Foreskin keratinocyte (primary cell): ENCODE measurements at places on chromosomes 1 and 21.

DNA sequence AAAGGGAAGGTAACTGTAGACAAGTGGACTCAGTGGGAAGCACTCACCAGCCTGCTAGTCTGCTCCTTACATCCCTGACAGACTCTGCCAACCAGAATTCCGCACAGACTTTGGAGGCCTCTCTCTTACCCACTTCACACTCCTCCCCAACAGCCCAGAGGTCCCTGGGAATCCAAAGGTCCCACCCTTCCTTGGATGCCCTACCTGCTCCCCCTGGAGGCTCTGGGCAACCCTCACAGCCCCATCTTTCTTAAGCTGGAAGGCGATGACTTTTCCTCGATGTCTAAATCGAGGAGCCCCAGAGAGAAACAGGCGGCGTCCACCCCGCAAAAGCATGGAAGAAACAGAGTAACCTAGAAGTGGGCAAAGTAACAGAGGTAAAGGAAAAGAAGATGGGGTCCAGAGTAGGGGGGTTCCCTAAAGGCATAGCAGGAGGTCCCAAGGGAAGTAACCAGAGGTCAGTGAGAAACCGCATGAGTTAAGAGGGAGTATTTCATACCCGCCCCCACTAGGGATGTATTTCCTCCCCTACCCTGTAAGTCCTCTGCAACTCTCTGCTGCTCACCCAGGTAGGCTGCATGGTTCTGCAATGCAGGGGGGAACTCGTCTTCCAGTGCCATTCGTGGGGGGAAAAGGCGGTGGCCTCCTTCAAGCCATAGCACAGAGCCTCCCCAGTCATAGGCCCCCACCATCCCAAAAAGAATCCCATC is 8.4 kb downstream of the ITGA10 start:
- DNase-seq, result no peak

DNA sequence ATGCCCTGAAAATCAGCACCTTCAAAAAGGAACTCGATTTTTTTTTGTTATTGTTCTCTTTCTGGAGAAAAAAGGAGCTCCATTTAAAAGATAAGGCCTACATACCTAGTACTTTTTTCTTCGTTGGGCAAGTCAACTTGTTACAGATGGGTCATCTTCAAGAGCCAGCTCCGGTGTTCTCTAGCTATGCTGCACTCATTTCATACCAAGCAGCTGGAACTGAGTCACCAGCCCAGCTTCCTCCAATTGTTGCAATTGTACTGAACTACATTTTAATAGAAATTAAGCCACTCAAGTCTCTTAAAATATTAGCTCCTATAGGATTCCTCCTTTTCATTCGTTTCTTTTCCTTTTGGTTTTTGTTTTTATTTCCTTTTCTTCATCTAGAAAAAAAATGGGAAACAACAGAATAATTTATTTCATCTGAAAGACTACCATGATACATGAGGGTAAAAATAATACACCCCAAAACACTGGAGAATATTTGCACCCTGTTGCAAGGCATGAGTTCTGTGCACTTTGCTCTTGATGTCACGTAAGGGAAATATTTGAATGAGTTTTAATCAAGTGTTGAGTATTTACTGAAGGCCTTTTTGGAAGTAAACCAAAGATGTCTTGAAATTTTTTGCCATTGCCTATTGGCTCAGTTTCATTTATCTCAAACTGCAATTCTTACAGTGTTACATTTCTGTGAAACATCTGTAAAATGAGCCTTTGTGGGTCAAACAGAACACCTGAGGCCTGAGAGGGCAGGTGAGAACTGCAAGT is 60.5 kb downstream of the CLIC4 start:
- peak; percentile 70 for DNase-seq

- DNase-seq, result no peak
These were observed 24.8 kb upstream of the C1orf174 start for GRCh38 chr1:3924825-3925220.

DNA sequence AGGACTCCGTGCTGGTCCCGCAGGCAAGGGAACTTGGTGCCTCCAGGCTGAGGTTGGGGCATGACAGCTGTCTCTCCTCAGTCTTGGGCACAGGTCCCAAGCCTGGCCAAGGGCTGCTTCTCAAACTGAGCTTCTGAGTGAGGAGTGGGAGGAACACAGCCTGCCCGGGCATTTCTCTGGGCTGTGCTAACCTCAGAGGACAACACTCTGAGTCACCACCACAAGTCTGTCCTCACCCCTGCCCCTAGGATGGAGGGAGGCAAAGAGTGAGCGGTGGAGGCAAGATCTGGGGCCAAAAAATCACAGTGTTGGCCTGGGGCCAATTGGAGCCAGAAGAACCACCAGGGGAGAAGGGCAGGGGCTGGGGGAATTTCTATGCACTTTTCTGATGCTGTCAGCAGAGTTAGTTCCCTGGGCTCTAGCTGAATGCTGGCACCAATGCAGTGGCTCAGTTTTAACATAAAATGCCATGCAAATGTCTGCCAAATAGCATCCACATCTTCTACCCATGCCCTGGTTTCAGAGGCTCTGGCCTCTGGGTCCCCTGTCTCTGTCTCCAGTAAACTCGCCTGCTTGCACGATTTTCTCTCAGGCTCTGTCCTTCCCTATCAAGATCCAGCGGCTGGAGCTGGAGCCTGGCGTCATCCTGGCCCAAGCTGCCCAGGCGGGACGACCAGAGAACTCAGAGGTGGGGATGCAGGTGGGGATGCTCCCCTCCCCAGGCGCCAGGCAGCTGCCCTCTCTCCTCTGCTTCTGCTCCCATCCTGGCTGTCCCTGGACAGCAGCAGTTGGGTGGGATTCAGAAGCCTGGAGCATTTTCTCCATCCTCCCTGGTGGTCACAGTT is 11.0 kb upstream of the CDK18 start:
- DNase-seq, result no peak

DNA sequence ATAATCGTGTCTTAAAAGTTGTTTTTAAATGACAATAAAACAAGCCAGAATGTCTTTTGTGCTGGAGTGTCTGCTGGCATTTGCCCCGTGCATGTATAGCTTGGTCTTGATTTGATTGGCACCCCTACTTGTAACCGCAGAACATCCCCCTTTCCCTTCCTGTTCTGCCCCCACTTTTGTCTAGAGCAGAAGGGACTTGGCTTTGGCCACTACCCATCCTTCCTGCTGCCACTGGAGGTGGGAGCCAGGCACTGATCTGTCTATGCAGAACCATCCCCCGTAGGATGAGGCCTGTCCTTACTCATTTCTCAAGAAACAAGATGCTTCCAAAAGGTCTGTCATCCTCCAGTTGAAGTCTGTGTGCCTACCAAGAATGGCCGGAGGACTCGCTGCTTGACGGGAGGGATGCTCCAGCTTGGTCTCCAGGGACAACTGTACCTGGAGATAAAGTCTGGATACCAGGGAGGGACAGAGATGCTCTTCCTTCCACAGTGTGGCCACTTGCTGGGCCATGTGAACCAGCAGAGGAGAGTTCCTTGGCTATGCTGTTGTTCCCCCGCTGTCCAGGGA is 1.1 kb upstream of the SLC27A3 start:
- no peak for DNase-seq
